ENCODE measurements at places on chromosomes 16 and 17.

DNA sequence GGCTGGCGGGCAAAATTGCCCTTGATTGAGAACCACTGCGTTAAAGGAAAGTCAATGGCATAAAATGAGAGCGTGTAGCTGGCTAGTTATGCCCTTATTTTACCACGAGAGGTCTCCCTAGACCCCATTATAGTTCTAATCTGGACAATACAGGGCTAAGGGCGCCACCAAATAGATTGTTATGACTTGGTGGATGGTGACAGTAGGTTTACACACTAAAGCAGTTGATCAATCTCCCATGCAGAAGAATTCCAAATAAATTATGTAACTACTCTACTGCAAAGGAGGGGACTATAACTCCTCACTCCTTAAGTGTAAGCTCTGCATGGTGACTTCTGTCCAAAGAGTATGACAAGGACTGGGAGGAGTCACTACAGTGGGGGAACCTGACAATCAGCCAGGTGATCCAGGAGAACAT, 20.4 kb upstream of the YPEL2 start:
- no peak for DNase-seq

DNA sequence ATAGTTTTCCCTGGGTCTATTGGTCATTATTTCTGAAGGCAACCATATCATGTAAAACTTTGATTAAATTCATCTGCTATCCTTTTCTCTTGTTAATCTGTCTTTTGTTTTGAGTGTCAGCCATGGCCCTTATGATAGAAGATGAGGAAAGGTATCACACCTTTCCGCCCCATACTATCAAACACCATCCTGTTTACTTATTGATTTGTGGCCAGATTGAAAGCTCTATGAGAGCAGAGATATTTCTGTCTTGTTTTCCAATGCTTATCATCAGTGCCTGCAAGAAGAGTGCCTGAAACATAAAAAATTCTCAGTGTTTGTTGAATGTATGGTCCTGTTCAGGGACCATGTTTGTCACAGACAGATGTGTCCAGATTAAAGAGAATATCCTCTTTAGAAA, 22.6 kb upstream of the DHX8 start:
- no peak for DNase-seq

DNA sequence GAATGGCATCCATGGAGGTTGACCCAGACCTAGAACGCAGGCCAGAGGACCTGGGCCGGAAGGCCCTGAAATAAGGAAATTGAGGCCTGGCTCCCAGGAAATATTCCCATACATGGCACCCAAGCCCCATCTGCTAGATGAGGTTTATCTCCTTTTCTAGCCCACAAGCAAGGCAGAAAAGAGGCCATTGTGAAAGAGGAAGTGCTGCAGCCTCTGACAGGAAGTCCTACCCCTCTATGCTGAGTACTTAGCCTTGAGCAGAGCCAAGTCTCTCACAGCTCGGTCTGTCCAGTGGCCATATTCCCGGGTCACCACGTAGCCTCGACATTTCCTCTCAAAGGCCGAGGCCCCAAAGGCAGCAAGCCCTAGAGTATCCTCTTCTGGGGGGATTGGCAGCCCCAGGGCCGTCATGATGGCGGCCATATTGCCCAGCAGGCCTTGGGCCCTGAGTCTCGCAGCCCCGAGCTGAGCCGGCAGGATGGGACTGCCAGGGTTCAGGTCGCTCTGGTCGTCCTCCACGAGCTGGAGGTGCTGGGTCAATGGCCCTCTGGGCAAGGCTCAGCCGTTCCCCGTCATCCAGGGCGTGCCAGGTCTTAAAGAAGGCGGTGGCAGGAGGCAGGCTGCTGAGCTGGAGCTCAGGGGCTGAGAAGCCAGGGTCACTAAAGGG, 7.8 kb downstream of the CTF1 start:
- no peak for DNase-seq

DNA sequence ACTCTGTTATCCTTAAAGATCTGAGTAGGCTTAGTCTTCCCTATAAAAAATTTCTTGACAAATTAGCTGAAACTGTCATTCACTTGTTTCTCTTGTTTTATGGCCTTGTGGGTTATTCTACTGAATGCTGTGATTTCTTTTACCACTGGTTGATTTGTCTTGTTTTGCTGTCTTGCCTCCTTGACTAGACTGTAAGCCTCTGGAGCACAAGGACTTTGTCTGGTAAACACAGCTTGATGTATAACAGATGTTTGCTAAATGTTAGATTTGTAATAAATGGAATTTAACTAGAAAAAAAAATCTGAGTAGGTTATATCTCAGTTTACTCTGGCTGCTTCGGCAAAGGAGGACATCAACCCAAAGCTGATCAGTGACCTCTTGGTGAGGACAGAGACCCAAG, 21.6 kb downstream of the VAC14 start:
- DNase-seq, result no peak

- DNase-seq, result no peak
These were observed 231.2 kb downstream of the MSI2 start for GRCh38 chr17:57487573-57487972.

Measured in vagina (tissue), 2 donors.